Stimulated activated CD8-positive, alpha-beta memory T cell treated with anti-CD3 and anti-CD28 coated beads, Interleukin-7, amount 100 ng/mL, for 4 hours (primary cell): ENCODE measurements at places on chromosomes 6 and 20.

- DNase-seq: no peak
These were observed 14.5 kb downstream of the SOD2 start for GRCh38 chr6:159678574-159678973.

DNA sequence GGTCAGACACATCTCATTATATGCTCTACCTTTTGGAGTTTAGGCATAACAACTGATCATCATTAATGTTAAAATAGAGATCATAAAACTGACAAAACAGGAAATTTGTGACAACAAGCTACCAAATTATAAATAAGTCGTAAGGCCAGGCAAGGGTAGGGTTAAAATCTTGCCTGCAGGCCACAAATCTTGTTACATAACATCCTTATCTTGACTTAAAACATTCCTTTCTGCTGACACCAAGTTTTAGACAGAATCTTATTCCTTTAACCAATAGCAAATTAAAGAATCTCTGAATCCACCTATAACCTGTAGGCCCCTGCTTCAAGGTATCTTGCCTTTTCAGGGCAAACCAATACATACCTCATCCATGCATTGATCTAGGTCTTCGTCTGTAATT, 32.5 kb upstream of the NKAIN2 start:
- no peak for DNase-seq

GRCh38 chr20:61332016-61332975, 80.2 kb downstream of the CDH4 start:
- DNase-seq: no peak

GRCh38 chr6:111661541-111662061, 55.9 kb upstream of the TRAF3IP2 start:
- DNase-seq: no peak

DNA sequence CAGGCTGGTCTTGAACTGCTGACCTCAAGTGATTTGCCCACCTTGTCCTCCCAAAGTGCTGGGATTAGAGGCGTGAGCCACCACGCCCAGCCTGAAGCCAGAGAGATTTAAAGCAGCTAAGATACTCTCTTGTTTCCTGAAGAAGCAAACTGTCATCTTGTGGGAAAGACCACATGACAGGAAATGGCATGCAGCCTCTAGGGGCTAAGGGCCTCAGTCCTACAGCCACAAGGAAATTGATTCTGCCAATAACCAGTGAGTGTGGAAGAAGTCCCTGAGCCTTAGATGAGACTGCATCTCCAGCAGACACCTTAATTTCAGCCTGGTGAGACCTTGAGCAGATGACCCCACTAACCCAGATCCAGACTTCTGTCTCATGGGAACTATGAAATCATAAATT, 40.9 kb downstream of the KIZ start:
- no peak for DNase-seq

DNA sequence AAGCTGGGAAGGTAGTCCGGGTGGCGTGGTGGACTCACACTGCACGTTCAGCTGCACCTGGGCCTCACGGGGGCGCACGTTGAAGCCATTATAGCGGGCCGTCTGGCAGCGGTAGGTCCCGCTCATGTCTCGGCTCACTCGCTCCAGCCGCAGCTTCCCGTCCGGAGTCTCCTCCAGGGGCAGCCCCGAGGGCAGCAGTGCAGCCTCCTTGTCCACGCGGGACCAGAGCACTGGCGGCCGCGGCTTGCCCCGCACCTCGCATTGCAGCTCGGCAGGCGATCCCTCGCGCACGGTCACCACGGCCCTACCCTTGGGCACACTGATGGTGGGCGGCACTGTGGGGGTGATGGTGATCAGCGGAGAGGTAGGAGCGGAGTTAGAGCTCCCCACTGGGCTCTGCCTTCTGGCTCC, 47.6 kb downstream of the MDGA1 start:
- no peak for DNase-seq

DNA sequence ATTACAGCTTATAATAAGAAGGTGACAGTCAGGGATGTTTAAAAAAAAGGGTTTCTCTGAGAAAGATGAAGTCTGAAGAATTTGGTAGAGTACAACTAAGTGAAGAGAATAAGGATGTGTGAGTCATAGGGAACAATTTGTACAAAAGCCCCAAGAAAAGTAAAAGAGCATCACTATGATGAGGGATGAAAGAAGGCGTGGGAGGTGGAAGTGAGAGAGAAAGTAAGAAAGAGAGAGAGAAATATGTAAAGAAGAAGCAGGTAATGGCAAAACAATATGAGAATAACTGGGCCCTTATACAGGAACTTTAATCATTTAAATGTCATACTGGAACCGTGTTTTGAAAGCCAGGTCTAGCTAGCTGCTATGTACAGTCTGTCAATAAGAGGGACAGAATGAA, 179.4 kb downstream of the ASCC3 start:
- DNase-seq: no peak

GRCh38 chr6:109187399-109188114, 92.2 kb downstream of the CEP57L1 start:
- peak; percentile 38 for DNase-seq
